ENCODE measurements at places on chromosomes 7 and 10.

DNA sequence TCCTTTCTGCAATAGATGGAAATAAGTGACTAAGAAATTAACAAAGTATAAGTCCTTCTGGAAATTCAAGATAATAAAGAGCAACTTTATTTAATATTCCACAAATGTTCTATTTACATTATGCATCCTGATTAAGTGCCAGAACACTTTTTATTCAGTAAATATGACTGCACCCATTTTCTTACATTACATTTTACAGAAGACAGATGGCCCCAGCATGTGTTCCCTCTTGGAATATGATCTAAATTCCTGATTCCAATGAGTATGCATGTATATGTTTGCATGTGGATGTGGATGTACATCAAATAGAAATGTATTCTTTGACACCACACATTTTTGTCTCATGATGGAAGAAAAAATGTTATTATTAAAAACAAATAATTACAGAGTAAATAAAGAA, 628.7 kb upstream of the SEMA3D start:
- DNase-seq = no peak

DNA sequence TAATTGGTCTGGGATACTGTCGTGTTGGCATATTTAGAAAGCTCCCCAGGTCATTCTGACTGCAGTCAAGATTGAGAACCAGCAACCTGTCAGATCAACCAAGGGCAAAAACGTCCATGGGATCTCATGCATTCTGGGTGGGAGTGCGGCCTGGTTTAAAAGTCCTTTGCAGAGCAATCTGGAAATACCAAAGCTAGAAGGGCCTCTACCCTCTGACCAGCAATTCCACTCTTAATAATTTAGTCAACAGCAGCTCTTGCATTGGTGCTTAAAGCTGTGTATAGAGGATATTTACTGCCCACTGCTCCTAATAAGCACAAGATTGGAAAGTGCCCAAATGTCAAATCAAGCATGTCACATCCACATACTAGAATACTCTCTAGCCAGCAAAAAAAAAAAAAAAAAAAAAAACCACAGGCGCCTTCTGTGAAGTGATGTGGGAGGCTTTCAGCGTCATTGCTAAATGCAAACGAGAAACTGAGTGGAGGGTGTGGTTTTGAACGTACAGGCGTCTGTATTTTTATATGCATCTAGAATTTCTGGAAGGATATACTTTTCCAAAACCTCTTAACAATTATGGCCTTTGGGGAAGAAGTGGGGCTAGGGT, 44.8 kb upstream of the HSPA12A start:
- DNase-seq = no peak

GRCh38 chr10:82882722-82883121, 1007.7 kb downstream of the NRG3 start:
- DNase-seq = no peak

GRCh38 chr10:21978191-21978862, 25.2 kb downstream of the DNAJC1 start:
- no peak for DNase-seq

- no peak for DNase-seq
Measured at GRCh38 chr10:122689146-122689820, 10.4 kb downstream of the C10orf120 start.

All from hematopoietic multipotent progenitor cell (in vitro differentiated cells).